NCI-H748 treated with DMSO at 0.1 percent for 48 hours (cell line): ENCODE measurements at places on chromosomes 1 and 21.

- DNase-seq = no peak
Observed at GRCh38 chr1:2187619-2188018, 7.0 kb downstream of the FAAP20 start.

GRCh38 chr1:158933621-158934020 lies 2.3 kb downstream of the PYHIN1 start:
- no peak for DNase-seq

DNA sequence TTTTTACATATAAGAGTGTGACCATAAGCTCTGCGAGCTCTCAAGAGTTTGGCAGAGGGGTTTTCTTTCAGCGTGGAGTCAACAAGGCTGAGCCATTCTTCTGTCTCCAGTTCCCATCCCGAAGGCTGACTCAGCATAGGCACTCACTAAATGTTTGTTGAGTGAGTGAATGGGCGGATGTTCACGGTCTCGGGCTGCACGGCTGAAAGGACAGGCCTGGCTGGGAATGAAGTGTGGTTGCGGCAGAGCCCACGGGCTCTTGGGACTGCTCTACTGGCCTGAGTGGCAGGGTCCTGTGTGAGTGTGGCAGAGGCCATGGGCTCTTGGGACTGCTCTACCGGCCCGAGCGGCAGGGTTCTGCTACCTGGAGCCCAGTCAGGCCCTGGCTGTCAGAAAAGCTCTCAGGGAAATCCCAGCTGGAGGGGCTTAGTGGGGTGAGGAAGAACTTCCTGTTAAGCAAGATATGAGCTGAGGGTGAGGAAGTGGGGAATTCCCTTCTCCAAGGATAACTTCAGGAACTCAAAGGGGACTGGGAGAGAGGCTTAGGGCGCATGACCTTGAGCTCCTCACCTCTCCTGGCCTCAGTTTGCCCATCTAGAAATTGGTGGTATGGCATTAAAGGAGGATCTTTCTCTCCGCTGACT lies 56.6 kb upstream of the C1orf174 start:
- DNase-seq = no peak

DNA sequence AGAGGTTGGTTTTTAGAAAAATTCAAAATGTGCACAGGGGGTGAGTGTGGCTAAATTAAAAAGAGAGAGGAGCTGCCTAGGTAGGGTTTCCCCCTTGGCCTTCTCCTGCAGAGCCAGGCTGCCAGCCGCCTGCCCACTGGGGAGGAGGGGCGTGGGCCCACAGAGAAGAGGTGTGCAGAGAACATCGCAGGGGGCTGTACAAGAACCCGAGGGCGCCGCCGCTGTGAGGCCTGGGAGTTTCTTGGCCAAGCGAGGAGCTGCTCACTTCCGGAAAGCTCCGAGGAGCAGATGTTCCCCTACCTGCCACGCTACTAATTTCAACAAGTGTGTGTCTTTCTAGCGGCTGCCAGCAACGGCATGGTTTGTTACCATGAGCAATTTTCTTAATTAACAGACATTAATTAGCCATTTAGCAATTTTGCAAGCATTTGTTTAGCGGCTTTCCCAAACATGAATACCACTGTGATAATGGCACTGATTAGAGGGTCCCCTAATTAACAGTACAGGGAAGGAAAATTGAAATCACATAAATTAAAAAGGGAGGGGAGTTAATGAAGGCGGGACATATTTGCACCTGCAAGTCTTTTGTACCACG lies 59.7 kb downstream of the MRPL37 start:
- DNase-seq = peak; percentile 72

DNA sequence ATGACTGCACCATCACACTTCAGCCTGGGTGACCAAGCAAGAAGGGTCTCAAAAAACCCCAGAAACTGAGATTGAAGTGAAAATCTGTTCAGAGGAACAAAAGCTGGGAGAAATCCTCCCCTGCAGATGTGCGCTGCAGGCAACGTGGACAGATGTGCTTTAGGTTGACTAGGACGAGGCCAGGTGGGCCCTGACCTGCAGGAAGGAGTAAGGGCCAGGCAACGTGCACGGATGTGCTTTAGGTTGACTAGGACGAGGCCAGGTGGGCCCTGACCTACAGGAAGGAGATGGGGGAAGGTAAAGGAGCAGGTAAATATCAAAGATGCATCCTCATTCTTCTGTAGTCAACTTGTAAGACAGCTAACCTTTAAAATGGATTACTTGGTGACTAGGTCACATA lies 2.5 kb upstream of the KRTAP12-1 start:
- no peak for DNase-seq
